ENCODE measurements at places on chromosomes 2 and 18. TPM values are rescaled to one million over a fixed set of nuclear protein-coding genes. Genes with fewer than 3 reads are reported as not detected.

SYT4 gene
- not detected for total RNA-seq

NGEF gene
- total RNA-seq: under 0.01 TPM

SGPP2 gene
- total RNA-seq: not detected

ALPG gene
- not detected for total RNA-seq

IL36G gene
- not detected for total RNA-seq

UGT1A3 gene
- not detected for total RNA-seq

AFF3 gene
- 19.4 TPM for total RNA-seq

PLCL1 gene
- total RNA-seq: 0.64 TPM
